ENCODE measurements at places on chromosomes 1 and 21.

DNA sequence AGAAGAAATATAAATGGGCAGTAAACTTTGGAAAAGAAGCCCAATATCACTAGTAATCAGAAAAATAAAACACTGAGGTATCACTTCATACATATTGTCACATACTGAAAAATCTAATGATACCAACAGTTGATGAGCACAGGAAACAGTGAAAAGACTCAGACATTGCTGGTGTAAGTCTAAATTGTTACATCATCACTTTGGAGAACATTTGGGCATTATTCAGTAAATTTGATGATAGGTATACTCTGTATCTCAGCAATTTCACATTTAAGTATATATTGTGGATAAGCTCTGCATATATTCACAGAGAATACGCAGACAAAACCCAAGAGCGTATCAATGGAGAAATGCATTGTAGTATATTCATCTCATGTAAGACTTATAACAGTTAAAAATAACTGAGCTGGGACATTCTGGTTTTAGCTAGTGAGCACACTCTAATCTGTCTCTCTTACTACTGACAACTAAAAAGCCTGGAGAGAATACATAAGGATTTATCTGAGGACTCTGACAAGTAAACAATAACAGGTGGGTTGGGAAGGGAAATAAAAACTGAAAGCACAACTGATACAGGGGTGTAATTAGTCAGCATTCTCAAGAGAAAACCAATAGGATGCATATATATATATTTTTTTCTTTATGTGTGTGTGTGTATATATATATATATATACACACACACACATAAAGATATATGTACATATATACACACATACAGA is 212.7 kb upstream of the JUN start:
- DNase-seq: no peak

GRCh38 chr1:198809247-198809646 is 170.4 kb downstream of the PTPRC start:
- no peak for DNase-seq

- no peak for DNase-seq
Measured at GRCh38 chr1:10901091-10901890, 104.8 kb upstream of the CASZ1 start.

- DNase-seq: no peak
Measured at GRCh38 chr1:243234978-243235647, 20.0 kb downstream of the CEP170 start.

GRCh38 chr21:22791986-22792560 is 1793.9 kb downstream of the NCAM2 start:
- peak; percentile 68 for DNase-seq

- DNase-seq: no peak
Measured at GRCh38 chr1:40383488-40384412, 10.2 kb downstream of the SMAP2 start.

DNA sequence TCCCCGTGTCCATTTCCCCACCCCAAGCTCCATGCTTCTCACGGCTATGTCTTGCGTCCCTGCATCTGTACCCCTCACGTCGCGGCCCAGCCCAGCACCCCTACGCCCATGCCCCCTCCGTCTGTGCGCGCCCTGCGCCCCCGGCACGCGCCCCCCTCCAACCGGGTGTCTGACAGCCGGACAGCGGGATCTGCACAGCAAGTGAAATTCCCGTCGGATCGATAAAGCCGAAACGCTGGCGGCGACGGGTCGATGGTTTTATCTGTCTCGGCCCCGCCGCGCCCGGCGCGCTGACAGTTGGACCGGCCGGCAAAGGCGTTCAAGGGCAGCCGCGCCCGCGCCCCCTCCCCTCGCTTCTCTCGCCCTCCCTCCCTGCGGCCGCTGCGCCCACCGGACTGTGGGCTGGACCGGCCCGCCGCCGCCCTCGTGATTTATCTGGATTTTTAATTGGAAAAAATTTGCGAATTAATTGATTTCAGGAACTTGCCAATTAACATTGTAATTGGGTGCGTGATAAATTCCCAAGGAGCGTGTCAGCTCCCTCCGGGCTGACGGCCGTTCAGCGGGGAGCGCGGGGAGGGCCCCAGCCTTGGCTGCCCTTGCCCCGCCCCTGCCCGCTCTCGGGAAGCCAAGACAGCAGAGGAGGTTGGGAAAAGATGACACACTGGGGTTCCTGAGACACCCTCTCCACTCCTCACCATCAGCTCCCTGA is 57.1 kb downstream of the TMEM53 start:
- no peak for DNase-seq

- no peak for DNase-seq
Measured at GRCh38 chr1:166128195-166128594, 38.6 kb downstream of the FAM78B start.

GRCh38 chr1:36754366-36754765 is 271.7 kb upstream of the CSF3R start:
- no peak for DNase-seq

DNA sequence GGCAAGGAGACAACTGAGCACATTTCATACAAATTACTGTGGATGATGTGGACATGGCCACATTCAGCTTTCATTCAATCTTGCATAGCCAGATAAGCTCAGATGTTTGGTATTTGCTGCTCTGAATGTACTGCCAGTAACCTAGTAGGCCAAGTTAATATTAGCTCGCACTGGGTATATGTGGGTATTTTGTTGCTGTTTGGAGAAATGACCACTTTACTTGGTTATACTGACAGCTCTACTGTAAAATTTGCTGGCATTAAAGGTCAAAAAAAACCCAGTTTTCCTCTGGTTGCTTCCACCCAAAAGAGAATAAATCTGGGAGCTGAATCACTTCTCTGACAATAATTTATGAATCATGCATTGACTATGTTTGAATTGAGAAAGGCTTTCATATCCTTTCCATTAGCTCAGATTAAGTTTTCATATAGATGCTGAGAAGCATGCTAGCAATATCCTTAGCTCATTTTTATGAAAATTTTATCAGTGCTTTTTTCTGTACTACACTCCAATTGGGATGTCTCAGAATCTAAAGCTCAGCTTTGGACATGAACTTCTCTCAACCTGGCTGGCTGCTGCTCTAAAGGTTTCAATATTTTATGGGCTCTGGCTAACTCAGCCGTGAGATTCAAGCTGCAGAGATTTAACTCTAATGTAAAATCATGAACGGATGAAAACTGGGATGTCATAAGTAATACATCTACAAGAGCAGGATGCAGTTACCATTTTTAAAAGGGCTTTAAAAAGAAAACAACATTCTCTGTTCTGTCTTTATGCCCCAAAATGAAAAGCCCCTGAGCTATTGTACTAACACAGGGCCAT is 330.0 kb downstream of the BARHL2 start:
- no peak for DNase-seq

DNA sequence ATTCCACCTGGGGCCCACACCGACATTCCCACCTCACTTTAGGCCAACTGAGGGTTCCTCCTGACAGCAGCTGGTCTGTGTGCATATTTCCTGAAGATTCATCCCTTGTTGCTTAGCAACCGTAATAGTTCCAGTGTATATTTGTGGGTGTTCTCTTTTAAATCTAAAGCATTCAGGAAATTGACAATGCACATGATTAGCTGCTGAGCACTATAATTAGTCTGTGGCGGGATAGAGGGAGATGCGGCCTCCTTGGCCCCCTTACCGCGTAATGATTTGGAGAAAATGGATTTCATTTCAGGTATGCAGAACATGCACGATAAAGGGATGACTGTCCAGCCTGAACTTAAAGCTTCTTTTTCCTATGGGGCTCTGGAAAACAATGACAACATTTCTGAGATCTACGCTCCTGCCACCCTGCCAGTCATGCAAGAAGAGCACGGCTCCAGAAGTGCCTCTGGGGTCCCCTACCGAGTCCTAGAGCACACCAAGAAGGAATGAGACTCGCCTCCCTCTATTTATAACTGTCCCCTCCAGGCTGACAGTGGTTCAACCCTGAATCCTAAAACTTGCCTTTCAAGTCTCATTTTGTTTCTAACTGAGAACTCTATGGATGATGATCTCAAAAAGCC is 33.8 kb upstream of the RCAN3 start:
- DNase-seq: no peak

DNA sequence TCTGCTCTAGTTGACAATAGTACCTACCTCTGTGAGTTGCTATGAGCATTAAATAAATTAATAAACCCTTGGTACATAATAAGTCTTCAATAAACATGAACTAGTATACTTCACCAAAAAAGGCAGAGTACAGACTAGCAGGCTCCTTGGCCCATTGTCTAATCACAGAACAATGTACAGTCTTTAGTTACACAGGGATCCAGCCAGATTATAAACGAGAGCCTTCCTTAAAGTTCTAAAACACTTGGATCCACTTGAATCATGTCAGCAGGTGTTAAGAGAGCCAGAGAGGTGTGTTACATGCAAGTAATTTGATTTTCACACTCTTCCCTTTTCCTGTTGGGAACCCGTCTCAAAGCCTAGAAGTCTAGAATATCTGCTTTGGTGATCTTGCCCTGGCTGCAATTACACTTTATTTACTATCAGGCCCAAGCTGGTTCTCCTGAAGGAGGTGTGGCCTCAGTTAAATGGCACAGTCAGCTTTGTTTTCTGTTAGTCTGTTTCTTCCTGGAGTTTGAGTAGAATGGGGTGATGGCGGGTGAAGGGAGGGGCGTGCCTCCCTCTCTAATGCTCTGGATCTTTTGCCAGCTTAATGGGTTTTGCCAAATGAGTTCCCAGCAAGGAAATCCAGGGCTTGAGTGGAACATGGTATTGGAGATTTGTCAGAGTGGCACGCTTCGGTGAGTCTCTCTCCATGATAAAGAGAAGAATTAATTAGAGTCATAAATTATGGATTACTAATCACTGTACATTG is 570.9 kb upstream of the CAMK1G start:
- no peak for DNase-seq

- DNase-seq: no peak
Measured at GRCh38 chr1:33219886-33220661, 36.2 kb upstream of the ZNF362 start.

DNA sequence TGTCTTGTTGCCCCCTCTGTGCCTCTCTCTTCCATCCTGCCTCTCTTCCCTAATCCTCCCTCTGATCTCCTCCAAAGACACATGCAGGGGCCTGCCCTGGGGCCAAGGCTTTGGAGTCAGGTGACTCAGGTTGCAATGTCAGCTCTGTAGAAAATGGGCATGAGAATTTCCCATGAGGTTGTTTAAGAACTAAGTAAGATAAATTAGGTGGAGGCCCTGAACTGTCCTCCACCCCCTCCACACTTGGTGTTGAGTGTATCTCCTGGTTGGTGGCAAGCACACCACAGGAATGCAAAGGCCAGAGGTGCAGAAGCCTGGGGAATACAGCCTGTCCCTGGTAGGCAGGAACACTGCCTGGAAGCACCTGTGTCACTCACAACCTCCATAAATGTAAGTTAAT is 63.9 kb upstream of the GRIK3 start:
- no peak for DNase-seq

DNA sequence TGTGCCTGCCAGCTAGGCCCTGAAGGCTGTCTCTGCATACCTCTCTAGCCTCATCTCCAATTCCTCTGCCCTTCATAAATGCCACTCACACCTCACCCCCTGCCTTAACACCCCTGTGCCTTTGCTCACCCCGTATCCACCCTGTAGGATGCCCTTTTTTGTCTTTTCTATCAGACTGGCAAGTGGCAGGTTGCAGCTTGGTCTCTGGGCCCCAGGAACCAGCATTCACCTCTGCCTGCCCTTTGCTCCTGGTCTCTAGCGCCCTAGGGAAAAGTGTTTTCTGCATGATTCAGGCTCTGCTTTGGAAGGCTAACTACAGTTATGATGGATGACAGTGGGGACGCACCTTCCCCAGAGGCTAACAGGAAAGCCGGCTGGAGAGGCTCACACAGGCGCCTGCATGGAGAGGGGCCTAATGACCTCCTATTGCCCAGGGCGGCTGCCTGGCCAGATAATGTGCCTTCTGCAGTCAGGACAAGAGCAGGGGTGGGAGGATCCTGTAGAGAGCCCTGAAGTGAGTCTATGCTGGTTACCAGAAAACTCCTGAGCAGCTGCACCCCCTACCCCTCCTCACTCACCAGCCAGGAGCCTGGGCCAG is 11.2 kb downstream of the KANK4 start:
- no peak for DNase-seq

GRCh38 chr1:11473491-11474034 is 5.4 kb upstream of the DISP3 start:
- no peak for DNase-seq

GRCh38 chr1:119132179-119132578 is 8.3 kb downstream of the WARS2 start:
- no peak for DNase-seq

DNA sequence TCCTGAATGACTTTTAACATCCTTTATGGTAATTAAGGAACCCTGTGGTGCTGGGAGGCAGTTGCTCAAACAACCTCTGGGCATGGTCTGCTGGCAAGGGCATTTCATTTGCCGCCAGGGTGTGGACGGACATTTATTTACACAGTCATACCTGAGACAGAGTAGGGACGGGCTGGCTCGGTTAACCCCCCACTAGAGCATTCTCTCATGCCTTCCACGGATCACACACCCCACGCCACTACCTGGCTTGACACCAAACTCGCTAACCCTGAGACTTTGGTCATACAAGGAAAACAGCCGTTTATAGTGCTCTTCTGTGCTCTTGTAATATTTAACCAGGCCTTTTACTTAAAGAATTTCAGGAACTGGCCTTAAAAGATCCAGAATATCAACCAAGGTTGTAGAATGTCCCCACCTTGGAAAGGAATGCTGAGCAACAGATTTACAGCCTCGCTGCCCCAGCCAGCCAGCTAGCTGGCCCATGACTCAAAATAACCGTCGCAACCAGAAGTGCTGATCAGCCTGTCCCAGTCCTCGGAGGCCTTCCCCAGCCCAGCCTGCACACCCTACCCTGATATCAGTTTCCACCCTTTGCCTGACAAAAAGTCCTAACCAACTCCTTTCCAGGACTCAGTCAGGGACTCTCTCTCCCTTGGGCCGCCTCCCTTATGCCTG is 6.5 kb upstream of the PDXK start:
- no peak for DNase-seq

DNA sequence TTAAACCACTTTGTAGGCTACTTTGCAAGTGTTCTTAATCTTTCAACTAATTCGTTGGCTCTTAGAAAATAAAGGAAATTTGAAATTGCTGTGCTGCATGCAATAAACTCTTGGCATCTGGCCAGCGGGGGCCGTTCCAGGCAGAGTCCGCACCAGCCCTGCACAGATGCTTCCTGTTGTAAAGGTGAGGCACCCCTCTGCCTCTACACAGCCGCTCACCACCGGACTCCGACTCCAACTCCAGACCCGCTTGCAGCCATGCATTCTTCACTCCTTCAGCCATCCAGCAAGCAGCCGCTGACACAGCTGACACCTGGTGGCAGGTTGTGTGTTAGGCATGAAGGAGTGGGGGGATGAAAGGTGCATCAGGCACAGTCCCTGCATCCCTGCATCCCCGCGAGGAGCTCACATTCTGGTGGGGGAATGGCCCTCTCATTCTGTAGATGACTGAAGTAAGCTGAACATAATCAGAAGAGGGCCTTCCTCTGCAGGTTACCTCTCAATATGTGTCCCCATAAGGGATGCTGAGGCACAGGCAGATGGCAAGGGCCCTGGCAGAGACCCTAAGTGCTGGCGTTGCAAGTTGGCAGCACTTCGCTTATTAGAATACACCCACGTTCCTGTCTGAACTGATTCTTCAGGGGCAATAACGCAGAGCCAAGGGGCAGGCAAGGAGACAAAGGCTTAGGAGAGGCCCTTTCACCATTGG is 56.8 kb downstream of the GLIS1 start:
- peak; percentile 35 for DNase-seq

GRCh38 chr21:17828223-17828622 is 9.1 kb upstream of the C21orf91 start:
- no peak for DNase-seq

All from NCI-H1417 treated with DMSO at 0.1 percent for 48 hours (cell line).